ENCODE measurements at places on chromosomes 3 and 15.

- no peak for DNase-seq
Observed at GRCh38 chr3:150422907-150423306, 14.8 kb downstream of the TSC22D2 start.

DNA sequence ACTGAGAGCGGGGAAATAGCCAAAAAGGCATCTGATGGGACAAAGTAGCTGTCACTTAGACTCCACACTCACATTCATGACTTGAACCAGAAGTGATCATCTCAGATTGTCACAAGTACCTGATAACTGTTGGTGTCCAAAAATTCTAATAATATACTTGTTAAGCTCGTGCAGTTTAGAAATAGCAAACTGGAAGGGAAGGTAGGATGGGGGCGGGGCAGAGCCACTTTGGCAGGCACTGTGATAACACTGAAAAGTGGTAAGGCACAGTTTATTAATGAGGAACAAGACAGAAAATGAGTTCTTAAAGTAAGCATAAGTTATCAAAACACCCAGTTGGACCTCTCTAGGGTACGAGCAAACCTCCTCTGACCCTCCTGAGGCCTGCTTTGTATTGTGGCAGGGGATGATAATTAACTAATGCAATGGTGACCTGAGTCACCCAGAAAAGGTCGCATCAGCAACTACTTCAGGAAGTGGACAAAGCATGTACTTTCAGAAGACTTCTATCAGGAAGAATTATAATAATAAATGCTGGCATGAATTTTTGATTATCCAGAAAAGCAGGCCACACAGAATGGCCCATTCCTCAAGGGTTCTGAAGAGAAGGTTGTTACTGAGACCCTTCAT lies 54.4 kb downstream of the ADCY5 start:
- no peak for DNase-seq

- DNase-seq = no peak
Observed at GRCh38 chr3:125313060-125313635, 62.0 kb downstream of the ZNF148 start.

- no peak for DNase-seq
Observed at GRCh38 chr3:180707896-180708295, 28.6 kb upstream of the CCDC39 start.

GRCh38 chr3:17188378-17188777 lies 303.6 kb downstream of the PLCL2 start:
- DNase-seq = no peak

- no peak for DNase-seq
Observed at GRCh38 chr3:119647843-119648575, 12.4 kb downstream of the POPDC2 start.

DNA sequence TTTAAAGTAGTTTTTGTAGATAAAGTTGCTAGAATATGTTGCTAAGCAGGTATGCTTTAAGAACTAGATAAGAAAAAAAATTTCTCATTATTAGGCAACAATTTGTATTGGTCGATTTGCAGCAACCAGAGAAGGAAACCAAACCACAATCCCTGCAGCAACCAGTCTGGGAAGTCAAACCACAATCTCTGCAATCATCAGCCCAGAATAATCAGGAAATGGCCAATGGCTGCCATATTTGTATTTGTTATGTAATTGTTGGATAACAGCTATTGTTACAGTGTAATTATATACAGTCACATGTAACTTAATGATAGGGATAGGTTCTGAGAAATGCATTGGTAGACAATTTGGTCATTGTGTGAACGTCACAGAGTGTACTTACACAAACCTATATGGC lies 23.6 kb downstream of the STXBP5L start:
- no peak for DNase-seq

DNA sequence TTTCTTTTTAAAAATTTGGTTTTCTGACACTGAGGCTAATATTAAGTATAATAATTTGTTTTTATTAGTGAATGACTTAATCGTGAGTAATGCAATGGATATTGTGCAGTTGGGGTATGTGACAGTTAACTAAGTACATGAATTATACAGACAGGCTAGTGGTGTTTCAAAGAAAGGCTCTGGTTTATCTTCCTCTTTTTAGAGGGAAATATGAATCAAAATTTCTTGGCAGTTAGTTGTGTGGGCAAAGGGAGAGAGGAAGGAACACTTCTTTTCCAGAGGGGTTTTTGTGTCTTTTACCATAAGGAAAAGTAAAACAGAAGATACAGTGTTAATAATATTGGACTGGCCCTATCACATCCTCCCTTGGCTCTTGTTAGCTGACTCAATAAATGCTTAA lies 2.7 kb downstream of the ZNF654 start:
- DNase-seq = no peak

GRCh38 chr3:31081018-31081662 lies 186.7 kb upstream of the GADL1 start:
- DNase-seq = no peak

DNA sequence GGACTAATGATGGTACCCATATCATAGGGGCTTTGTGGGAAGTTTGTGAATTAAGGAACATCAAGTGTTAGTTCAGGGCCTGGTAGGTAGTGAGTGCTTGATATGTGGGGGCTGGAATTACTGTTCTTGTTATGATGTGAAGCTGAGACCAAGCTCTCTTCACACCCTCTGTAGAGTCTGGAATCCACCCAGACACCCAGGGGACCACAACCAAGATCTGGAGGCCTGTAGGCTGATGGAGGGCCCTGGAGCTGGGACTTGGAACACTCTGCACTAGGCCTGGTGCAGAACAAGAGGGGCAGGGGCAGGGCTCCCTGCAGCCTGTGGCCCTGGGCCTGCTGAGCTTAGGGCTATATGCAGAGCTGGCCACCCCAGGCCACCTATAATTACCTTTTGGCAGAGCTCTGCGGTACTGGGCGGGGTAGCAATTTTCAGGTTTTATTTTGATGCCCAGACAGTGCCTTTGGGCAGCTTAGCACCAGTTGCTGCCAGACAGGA lies 13.1 kb upstream of the PRKCD start:
- DNase-seq = no peak

- no peak for DNase-seq
Observed at GRCh38 chr3:19149368-19149767, 1.1 kb downstream of the KCNH8 start.

GRCh38 chr15:90213122-90213817 lies 12.1 kb downstream of the SEMA4B start:
- DNase-seq = no peak

- no peak for DNase-seq
Observed at GRCh38 chr3:14110699-14111098, 14.0 kb downstream of the CHCHD4 start.

DNA sequence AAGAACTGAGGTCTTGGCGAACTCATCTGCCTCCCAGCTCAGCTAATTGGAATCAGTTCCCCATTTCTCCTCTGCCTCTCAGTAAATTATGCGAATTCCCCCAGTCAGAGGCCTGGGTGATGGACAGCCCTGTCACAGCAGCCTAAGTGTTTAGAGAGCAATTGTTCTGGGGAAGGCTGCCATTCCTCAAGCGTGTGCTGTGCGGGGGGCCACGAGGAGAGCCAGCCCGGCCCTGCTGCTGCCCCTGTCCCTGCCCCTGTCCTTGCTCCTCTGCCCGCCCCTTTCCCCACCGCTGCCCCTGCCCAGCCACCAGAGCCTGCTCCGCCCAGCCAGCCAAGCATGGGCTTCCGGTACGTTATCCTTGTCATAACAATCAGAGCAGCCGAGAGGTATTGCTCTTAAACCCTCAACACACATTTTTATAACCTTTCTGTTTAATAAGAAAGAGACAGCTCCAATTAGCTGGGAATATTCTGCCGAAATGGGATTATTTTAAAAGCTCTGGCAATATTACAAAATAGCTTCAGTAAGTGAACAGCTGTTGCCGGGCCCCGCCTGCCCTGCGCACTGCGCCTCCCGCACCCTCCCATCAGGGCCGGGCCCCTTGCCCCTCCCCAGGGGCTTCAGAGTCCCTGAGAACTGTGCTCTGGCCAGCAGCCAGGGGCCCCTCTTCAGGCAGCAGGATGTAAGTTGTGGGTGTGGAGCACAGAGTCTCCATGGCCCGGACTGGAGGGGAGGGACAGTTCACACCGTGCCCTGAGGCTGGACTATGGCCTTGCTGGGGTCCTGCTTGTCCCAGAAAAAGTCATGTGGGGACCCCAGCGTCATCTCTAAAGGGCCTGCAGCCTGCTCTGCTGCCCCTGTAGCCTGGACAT lies 12.4 kb upstream of the CACNA2D2 start:
- no peak for DNase-seq

GRCh38 chr3:139327861-139328260 lies 16.0 kb upstream of the MRPS22 start:
- no peak for DNase-seq

- DNase-seq = no peak
Observed at GRCh38 chr3:163016251-163016650, 1519.6 kb downstream of the OTOL1 start.

DNA sequence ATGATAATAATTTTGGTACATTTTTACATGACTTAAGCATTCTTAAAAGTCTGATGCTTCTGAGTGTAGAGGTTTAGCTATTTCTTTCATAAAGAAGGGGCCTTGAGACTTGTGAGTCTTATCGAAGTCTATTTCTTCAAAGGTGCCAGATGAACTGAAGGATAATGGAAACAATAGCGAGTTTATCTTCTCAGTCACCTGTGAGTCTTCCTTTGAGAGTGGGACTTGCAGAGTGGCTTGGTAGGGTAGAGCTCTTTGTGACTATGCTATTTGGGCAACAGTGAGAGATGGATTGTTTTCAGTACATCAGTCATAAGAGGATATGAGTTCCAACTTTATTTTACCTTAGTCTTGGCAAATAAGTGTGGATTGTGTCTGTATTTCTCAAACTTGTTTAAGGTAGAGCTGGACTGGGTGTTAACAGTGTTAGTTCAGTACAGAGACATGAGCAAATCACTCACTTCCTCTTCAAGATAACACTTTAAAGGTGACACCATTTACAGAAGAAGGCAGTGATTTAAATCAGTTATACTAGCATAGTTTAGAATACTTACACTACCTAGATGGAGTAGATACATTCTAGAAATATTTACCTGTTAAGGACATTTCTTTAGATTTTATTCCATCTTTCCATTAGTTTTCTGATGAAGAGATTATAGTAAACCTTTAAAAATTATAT lies 3.2 kb downstream of the AKAP13 start:
- DNase-seq = no peak

- DNase-seq = no peak
Observed at GRCh38 chr3:129482721-129483120, 42.7 kb downstream of the IFT122 start.

- DNase-seq = no peak
Observed at GRCh38 chr3:112230033-112230432, 64.0 kb downstream of the SLC9C1 start.

- no peak for DNase-seq
Observed at GRCh38 chr3:126021224-126021623, 52.2 kb downstream of the ROPN1B start.

- no peak for DNase-seq
Observed at GRCh38 chr3:57594576-57594975, 2.6 kb downstream of the ARF4 start.

- DNase-seq = no peak
Observed at GRCh38 chr15:60585743-60586708, 107.1 kb upstream of the ICE2 start.

GRCh38 chr3:32934150-32934742 lies 17.2 kb upstream of the CCR4 start:
- DNase-seq = no peak

DNA sequence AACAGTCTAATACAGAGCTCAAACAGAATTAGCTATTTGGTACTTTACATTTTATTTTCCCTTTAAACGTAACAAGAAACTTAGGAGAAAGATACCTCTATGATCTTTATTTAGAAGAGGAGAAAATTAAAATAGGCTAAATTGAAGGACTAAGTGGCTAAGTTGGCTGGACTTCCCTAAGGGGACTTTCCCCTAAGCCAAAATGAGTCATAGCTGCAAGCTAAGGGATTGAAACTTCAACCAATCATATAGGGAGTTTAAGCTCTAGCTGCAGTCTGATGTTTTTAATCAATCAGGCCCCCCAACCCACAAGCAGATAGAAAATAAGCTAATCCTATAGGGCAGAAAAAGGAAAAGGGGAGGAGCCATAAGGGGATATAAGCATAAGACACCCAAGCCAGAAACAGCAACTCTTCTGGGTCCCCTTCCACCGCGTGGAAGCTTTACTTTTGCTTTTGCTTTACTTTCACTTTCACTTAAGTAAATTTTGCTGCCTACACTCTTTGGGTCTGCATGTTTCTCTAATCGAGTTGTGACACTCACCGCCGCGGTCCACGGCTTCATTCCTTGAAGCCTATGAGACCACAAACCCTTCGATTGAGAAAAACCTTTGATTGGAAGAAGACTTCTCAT lies 1108.5 kb upstream of the EPHA6 start:
- DNase-seq = no peak

GRCh38 chr3:156133076-156133475 lies 12.7 kb downstream of the KCNAB1 start:
- DNase-seq = no peak

DNA sequence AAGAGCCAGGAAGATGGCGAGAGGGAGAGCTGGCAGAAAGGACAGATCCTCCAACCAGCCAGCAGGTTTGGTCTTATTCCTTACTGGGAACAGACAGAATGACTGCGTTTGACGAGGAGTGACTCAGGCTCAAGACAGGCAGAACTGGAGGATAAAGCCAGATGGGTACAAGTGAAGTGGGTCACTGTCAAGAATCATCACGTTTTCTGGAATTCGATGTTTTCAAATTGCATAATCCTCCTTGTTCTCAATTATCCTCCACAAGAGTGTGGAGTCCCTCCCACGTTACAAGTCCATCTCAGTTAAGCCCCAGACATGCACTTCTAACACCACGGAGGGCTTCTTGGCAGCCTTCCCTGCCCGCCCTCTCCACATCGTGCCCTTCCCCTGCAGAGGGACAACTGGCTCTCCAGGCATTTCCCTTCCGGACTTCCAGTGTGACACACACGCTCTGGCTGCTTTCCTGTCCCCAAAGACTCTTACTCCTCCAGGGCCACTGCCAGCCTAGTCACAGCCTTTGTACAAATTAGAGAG lies 183.1 kb downstream of the CHST2 start:
- DNase-seq = no peak

DNA sequence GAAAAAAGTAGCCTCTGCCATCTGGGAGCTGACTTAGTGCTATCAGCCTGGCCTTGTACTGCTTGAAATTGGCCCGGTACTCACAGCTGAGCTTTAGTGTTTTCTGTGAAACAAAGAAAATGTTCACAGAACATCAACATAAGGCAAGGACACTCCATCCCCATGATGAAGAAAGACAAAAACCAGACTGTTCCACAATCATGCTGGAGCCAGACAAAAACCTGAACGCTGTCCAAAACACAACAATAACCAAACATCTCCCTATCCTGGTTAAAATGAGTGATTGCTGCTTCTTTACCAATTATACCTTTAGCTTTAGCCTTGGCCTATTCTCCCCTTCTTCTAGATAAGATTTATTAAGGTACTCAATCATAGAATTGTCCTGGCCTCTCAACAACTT lies 153.9 kb downstream of the CPNE4 start:
- no peak for DNase-seq

- no peak for DNase-seq
Observed at GRCh38 chr3:59818033-59818918, 768.5 kb upstream of the CFAP20DC start.

DNA sequence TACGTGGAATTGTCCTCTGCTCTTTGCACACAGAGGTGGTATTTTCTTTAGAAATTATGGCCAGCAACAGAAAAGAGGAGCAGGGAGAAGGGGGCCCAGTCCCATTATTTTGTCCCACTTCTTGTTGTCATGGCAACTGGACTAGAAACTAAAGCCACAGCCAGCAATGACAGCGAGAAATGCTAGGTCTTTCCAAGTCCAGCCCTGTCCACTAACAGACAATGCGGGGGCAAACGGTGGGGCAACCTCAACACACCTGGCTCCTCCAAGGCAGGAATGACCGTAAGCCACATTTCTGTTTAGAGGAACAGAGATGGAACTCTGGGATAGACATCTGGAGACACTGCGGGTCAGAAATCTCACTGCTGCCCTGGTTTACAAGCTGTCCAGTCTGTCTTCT lies 107.3 kb downstream of the RFTN1 start:
- no peak for DNase-seq

- DNase-seq = no peak
Observed at GRCh38 chr15:93164409-93164808, 75.4 kb upstream of the RGMA start.
